Dorsolateral prefrontal cortex (tissue), 122 donors: ENCODE measurements at places on chromosomes 7 and 10. TPM values are rescaled to one million over a fixed set of nuclear protein-coding genes. Genes with fewer than 3 reads are reported as not detected.

- DNase-seq = no peak
Observed at GRCh38 chr7:155507576-155507975, 38.8 kb downstream of the CNPY1 start.

- no peak for DNase-seq
Observed at GRCh38 chr7:66043681-66044497, 31.7 kb upstream of the ASL start.

GRCh38 chr10:48289501-48290238 is 15.2 kb upstream of the FRMPD2 start:
- peak; percentile 59 for DNase-seq

DNA sequence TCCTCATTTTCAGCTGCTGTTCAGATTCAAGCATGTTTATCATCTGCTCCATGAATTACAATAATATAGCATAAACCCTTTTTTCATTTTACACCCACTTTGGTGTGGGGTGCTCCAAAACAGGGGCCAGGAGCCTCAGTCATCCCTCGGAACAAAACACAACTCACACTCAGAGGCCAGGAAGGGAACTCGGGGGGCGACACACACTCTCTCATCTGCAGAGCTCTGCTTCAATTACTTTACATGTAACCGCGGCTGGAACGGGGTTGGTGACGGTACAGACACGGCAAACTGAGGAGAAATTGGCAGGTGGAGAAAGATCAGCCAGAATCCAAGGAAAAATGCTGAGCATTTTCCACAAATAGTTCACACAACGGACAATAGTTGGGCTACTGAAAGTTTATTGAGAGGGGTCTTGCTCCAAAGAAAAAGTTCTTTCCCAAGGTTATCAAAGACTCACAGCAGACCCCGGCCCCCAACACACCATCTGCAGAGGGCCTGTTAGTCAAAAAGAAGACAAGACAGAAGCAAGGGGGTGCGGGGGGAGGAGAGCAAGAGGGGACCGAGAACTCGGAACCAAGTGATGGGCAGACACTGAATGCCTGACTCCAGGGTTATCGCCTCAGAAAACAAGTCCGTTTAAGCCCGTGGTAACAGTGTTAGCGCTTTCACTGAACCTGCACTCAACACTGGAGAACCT is 20.5 kb downstream of the DIP2C start:
- no peak for DNase-seq

DNA sequence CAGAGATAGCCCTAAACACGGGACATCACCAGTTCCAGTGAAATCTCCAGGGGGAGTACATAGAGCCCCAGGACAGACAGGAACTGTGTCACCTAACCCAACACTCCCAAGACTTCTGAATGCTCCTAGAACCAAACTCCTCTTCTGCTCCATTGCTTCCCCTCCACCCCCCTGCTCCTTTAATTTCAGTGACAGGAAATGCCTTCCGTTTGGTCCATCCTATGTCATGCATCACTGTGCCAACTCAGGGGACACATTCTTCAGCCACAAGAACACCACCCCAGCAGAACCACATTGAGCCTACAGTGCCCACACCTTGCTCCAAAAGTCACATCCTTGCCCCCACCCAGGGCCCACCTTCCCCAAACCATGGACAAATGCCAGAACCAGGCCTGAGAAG is 100.5 kb downstream of the KCNMA1 start:
- no peak for DNase-seq

CYP3A7 gene
- total RNA-seq = not detected

- DNase-seq = no peak
Observed at GRCh38 chr7:25726170-25726780, 425.7 kb upstream of the NFE2L3 start.

DNA sequence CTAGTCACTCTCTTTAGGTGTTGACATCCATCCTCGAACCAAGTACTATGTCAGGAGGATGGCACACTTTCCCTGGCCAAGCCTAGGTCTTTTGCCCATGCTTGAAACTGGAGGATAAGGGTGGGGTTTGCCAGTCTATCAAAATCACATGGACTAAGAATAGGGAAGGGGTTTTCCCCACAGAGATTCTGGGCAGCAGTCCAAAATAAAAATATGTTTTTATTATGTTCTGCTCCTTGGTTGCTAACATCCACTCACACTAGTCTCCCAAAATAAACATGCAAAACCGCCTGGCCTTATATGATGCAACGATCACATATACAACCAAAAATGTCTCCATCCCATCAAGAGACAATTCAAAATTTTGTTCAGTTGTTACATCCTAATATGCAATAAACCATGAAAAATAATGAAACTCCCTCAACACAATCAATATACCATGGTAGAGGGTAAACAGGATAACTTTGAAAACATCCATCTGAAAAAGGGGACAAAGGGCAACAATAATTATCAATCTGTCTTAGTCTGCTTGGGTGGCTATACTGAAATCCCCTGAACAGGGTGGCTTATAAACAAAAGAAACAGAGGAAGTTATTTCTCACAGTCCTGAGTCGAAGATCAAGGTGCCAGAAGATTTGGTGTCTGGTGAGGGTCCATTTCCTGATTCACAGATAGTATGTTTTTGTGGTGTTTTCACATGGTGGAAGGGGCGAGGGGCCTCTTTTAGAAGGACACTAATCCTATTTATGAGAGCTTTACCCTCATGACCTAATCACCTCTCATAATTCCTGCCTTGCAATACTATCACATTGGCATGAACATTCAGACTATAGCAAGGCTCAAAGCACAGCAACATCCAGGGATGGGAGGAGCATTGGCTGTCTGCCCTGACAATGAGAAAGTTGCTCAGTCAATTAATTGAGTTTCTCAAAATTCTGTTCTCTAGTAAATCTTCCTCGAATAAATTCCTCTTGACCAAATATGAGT is 159.3 kb downstream of the ETV1 start:
- no peak for DNase-seq

IMMP2L gene
- 30.9 TPM for total RNA-seq

GRCh38 chr7:41110186-41110585 is 592.7 kb downstream of the INHBA start:
- DNase-seq = no peak

COL1A2 gene
- 33.2 TPM for total RNA-seq

DNMBP gene
- 9.4 TPM for total RNA-seq

- DNase-seq = no peak
Observed at GRCh38 chr10:101076630-101077029, 14.8 kb downstream of the KAZALD1 start.

DNA sequence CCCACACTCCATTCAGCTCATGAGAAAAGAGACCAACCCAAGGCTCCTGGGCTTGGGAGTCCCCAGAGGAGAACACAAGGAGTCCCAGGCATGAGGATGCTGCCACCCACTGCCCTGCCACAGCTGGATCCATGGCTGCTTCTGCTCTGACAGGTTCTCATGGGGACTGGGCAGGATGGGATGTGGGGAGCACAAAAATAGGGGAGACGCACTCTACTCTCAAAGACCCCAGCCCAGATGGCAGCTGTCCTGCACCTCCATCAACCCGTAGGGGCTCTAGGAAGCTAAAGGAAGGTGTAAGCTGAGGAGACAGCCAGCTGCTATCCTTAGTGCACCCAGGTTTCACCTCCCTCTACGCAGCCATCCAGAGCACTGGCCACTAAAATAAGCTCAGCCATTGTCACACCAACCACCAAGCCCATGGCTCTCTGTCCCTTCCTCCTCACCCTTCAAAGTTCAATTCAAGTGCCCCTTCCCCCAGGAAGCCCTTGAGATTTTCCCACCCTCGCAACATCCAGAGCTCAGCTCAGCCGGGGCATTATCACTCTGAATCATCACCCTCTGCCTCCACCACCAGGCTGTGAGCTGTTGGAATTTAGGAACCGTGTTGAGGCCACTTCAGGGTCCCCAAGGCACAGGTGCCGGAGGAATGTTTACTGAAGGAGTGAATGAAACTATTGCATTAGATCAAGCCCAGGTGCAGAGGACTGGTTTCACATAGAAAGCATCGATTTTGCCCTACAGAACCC is 142.1 kb downstream of the GRID1 start:
- no peak for DNase-seq
